Stimulated activated effector memory CD8-positive, alpha-beta T cell treated with anti-CD3 and anti-CD28 coated beads, Interleukin-12 subunit alpha, Interleukin-12 subunit beta, amount 100 ng/mL, for 72 hours (primary cell): ENCODE measurements at places on chromosomes 5 and 9.

DNA sequence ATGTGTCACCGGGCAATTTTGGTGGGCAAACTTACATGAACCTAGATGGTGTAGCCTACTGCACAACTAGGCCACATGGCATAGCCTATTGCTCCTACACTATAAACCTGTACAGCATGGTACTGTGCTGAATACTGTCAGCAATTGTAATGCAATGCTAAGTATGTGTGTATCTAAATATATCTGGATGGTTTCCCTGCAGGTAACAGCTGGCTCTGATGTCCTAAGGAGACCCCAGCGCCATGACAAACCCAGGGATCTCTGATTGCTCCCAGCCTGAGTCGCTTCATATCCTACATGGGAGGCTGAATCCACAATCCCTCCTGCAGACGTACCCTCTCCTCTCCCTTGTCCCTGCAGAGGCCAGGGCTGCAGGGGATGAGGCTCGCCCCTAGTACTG, 26.6 kb upstream of the TTLL11 start:
- DNase-seq: no peak

GRCh38 chr9:128233817-128234406, 30.7 kb downstream of the DNM1 start:
- no peak for DNase-seq

DNA sequence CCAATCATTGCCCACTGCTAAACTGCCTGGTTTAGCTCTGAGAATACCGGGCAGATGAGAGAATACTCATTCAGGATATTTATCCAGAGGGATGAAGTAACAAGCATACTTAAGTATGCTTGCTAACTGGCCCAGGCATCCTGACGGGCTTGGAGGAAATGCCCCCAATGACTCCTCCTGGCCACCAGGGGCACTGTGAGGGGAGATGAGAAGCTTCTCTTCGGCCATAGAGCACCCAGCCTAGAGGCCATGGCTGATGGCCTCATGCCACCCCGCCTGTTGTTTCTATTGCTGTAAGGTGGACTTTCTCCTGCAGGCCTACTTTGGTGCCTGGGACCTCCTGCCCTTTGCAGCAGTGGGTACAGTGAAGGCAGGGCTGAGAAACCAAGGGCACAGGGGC, 134.5 kb upstream of the FSTL4 start:
- DNase-seq: peak; percentile 58

- no peak for DNase-seq
Observed at GRCh38 chr5:116153687-116154174, 68.9 kb downstream of the COMMD10 start.

- DNase-seq: no peak
Observed at GRCh38 chr5:81759632-81760005, 8.7 kb upstream of the SSBP2 start.

GRCh38 chr9:115599898-115600297, 481.9 kb upstream of the TNC start:
- DNase-seq: no peak

GRCh38 chr5:6772886-6773285, 59.7 kb downstream of the TENT4A start:
- DNase-seq: no peak

- DNase-seq: no peak
Observed at GRCh38 chr5:168282120-168282519, 9.3 kb upstream of the WWC1 start.

DNA sequence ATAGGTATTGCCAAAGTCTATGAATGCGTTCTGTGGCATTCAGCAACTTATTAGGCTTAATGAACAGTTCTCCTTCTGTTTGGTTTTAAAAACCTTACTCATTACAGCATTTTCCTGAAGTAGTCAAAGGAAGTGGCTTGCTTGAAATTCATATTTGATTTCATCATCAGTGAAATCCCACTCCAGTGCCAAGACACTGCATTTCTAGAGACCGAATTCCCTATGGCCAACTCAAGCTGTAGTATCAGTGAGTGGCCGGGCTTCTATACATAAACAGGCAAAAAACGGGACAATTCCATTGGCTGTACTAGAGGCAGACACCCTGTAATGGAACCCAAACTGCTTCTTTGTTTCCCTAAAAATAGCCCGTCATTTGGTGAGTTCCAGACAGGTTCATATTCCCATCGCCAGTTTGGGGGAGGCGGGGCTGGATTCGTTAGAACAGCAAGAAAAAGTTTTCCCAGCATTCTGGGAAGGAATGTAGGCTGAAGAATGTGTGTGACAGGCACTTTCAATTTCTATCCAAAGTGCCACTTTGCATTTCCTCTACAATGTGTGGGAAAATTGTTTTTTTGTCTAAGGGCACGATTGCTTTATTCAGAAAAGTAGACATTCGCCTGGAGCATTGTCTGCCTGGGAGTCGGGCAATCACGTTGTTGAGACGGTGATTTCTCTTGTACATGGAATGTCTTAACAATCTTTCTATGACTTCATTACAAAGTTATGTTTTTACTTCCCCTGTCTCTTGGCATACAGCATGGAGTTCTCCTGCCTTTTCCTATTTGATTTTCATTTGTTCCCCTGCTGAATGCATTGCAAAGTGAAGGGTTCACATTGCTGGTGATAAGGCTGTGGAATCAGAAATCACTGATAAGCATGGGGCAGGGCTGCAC, 141.8 kb upstream of the MAST4 start:
- no peak for DNase-seq

DNA sequence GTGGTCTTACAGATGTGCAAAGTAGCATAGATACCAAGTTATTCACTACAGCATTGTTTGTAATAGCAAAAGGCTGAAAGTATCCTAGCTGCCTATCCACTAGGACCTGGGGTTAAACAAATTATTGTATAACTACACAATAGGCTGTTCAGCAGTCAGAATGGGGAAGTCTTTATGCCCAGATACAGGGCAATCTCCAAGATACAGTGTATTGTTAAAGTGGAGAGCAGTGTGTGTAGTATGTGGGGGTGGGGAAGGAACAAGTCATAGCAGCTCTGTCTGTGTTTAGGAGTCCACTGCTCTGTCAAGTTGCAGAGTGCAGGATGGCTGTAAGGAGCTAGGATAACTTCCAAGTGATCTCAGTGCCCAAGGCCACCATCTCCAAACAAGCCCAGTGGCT, 5.5 kb downstream of the PCYOX1L start:
- DNase-seq: no peak

GRCh38 chr9:89413963-89414638, 83.8 kb downstream of the SEMA4D start:
- DNase-seq: no peak

DNA sequence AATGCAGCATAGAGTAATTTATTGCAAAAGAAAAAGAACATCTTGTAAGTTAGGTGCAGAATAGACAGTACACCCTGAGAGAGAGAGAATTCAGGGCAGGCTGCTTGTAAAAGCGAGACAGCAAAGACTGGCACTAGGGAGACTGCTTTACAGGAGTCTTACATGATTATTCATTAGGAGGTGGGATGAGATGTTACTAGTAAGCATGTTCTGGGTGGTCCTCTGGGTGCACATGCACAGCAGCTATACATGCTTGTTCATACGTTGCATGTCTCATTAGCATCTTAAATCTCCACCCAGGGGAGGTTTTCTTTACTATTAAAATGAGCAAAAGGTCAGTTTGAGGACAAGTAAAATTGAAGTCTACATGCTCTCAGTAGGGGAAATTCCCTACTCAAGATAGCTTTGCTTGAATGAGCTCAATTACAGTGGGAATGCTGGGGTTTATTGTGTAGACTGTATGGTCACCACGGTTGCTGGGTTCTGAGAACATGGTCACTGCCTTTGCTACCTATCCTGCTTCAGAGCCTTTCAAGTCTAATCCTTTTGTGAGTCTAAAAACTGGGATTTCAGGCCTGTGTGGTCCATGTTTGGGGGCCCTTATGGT, 60.6 kb downstream of the RGS7BP start:
- no peak for DNase-seq

- no peak for DNase-seq
Observed at GRCh38 chr5:147854894-147855773, 23.4 kb upstream of the SCGB3A2 start.

- no peak for DNase-seq
Observed at GRCh38 chr9:114285166-114285867, 37.6 kb upstream of the ORM1 start.

DNA sequence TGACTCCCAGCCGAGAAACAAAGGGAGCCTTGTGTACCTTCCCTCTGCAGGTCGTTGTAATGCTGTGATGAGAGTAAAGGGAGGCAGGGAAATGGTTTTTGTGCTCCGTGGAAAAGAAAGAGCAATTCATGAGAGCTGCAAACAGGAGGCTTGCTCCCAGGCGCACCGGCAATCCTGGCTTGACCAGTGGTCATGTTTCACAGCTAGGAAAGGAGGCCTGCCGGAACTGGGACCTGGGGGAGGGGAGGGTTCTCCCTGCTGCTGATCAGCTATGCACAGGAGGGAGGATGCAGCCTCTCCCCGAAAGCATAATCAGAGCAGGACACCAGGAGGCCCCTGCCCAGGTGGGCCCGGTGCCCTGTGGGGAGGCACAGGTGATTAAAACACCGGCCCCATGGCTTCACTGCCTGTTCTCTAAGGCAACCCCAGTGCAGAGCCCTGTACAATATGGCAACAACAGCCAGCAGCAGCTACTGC, 131.3 kb downstream of the ZDHHC21 start:
- no peak for DNase-seq

GRCh38 chr9:137756045-137756744, 121.4 kb upstream of the CACNA1B start:
- DNase-seq: no peak

GRCh38 chr5:2375291-2375690, 376.2 kb downstream of the IRX2 start:
- DNase-seq: no peak

DNA sequence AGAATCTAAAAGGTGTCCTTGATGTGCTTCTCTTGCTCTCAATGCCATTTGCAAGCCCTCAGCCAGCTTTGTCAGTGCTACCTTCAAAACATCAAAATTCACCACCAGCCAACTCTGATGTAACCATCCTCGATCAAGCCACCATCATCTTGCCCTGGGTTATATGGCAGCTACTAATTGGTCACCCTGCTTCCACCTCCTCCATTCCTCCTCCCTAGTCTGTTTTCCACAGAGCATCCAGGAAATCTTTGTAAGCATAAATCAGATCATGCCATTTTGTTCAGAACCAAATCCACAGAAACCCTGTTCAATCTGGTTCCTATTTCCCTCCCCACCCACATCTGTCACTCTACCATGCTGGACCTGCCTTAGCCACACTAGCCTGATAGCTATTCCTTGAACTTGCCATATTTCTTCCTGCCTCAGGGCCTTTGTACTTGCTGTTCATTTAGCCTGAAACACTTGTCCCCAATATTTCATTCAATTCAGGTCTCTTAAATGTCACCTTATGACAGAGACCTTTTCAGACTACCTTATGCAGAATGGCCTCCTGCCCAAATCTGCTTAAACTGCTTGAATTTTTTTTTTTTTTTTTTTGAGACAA, 1.9 kb upstream of the B4GALT1 start:
- DNase-seq: no peak

DNA sequence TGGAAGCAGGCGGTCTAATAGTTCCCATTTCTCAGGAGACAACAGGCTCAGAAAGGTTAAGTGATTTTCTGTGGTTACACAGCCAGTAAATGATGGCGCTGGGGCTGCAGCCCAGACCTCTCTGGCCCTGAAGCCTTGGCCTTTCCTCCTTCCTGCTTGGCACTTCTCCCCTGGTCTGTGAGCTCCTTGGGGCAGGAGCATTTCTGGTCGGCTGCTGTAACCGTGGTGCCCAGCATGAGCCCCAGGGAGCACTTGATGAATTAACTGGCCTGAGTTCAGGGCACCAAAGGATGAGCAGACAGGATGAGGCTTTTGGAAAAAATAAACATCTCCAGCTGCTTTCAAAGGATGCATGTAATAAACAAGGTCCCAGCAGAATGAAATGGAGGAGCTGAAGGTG, 30.2 kb downstream of the CDHR2 start:
- no peak for DNase-seq

DNA sequence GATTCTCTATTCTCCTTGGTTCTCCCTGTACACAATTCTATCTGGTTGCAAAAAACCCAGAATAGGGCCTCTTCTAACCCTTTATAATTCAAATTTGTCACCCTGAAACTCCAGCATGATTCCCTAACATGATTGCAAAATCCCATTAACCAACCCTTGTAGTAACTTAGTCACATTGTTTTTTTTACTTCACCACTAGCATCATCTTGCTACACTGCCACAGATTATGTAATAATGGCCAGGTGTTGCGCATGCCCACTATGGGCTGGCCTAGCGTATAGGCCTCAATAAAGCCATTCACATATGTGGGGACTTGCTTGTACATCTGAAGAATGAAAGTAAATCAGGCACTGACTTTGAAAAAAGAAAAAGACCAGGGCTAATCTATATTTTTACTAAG, 25.7 kb downstream of the FAM170A start:
- DNase-seq: no peak

DNA sequence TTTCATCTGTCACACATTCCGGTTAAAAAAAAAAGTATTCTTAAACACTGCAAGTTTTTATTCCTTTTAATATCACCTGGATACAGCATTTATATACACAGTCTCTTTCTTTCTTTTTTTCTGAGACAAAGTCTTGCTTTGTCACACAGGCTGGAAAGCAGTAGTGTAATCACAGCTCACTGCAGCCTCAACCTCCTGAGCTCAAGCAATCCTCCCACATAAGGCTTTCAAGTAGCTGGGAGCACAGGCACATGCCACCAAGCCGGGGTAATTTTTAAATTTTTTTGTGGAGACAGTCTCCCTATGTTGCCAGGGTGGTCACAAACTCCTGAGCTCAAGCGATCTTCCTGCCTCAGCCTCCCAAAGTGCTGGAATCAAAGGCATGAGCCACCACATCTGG, 13.9 kb downstream of the KIF20A start:
- DNase-seq: no peak

DNA sequence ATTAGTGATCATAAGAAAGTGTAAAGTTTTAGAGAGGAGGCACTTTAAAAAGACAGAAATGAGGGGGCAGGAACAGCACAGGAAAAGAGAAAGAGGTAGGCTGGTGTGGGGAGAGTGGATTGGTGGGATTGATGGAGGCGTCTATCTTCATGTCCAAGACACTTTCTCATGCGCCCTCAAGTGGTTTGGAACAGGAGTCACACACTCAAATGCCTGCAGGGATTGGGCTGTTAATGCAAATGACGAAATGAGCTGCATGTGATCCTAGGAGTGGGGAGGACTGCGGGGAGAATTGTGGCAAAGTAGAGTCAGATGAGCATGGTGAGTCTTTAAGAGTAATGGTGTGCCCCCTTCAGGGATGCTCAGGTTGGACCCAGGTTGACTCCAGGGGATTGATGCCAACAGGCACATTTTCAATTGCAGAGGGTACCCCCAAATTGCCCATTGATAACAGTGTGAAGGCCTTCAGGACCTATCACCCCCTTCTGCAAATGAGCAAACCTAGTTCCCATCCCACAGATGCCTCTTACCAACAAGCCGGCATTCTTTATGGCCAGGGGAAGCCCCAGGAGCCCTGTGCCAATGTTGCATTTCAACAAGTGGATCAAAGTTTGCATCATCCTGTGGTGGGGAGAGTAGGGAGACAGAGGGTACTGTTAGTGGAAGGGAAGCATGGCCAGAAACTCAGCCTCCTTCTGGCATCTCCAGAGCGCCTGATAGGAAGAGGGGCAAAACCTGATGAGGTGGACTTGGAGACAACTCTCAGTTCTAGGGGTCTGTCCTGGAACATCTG, 5.3 kb downstream of the SLC36A3 start:
- DNase-seq: no peak
